Smooth muscle cell of bladder (primary cell): ENCODE measurements at places on chromosomes 5 and 9. TPM values are rescaled to one million over a fixed set of nuclear protein-coding genes. Genes with fewer than 3 reads are reported as not detected.

SHROOM1 gene
- total RNA-seq, result 2.5 and 2.6 TPM in 2 replicates

SLC6A3 gene
- under 0.01 TPM in 1 of 2 replicates, not detected in the other for total RNA-seq

MARVELD2 gene
- total RNA-seq, result 0.09 and 0.14 TPM in 2 replicates

CCL19 gene
- total RNA-seq, result not detected in 2 replicates

SLC24A2 gene
- total RNA-seq, result under 0.01 TPM in 1 of 2 replicates, not detected in the other

RMI1 gene
- 3.2 and 3.8 TPM in 2 replicates for total RNA-seq

ARHGAP26 gene
- 7.4 and 8.4 TPM in 2 replicates for total RNA-seq

WDR38 gene
- not detected in 2 replicates for total RNA-seq

SLC6A18 gene
- total RNA-seq, result not detected in 2 replicates

RBM18 gene
- total RNA-seq, result 7.2 and 8.0 TPM in 2 replicates

F2RL2 gene
- total RNA-seq, result 5.4 and 9.8 TPM in 2 replicates

PRRX2 gene
- total RNA-seq, result 18.5 and 23.2 TPM in 2 replicates

ALDOB gene
- total RNA-seq, result 0.09 TPM in 1 of 2 replicates, not detected in the other

SLC25A2 gene
- 0.14 and 0.18 TPM in 2 replicates for total RNA-seq

GFRA3 gene
- not detected in 2 replicates for total RNA-seq
